GM23338 (cell line): ENCODE measurements at places on chromosomes 11 and 22. TPM values are rescaled to one million over a fixed set of nuclear protein-coding genes. Genes with fewer than 3 reads are reported as not detected.

GRCh38 chr11:103730131-103730940, 306.1 kb upstream of the DDI1 start:
- H3K36me3 ChIP-seq: no peaks in the 10 kb centered on the region; the same call in 1 of the 2 replicates
- H3K27ac ChIP-seq: no peak overlapping the region
- H3K4me1 ChIP-seq: peaks cover 6% of the 10 kb centered on the region; the same call in 1 of the 2 replicates
- H3K4me3 ChIP-seq: no peak overlapping the region
- no peak for DNase-seq

GRCh38 chr22:26648528-26649388, 8.6 kb upstream of the MIAT start:
- H3K27me3 ChIP-seq: no peaks in the 10 kb centered on the region
- H3K27ac ChIP-seq: peak overlapping the region; percentile 76
- no peak for DNase-seq

DNA sequence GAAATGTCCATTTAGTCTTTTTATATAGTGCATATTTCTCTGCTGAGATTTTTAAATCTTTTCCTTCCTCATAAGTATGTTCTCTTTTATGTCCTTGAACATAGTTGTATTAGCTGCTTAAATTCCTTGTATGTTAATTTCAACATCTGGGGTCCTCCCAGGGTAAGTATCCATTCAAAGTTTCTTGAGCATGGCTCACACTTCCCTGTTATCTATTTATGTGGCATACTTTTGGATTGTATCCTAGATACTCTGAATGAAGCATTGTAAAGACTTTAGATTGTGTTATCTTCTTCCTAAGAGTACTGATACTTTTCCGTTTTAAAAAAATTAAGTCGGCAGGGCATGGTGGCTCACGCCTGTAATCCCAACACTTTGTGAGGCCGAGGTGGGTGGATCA, 28.4 kb upstream of the PITPNB start:
- no peak overlapping the region for H3K27ac ChIP-seq
- DNase-seq: no peak
- no peaks in the 10 kb centered on the region for H3K4me1 ChIP-seq
- no peaks in the 10 kb centered on the region for H3K27me3 ChIP-seq

GRCh38 chr11:67640021-67640757, 626 bp upstream of the TBX10 start:
- no peaks in the 10 kb centered on the region for H3K36me3 ChIP-seq
- no peak overlapping the region for H3K4me3 ChIP-seq
- no peak overlapping the region for H3K27ac ChIP-seq
- peaks cover 8% of the 10 kb centered on the region for H3K27me3 ChIP-seq

- DNase-seq: no peak
- no peak overlapping the region for H3K4me3 ChIP-seq
- H3K36me3 ChIP-seq: no peaks in the 10 kb centered on the region
- no peaks in the 10 kb centered on the region for H3K27me3 ChIP-seq
Measured at GRCh38 chr11:66967670-66968425, 7.3 kb upstream of the C11orf86 start.

- no peaks in the 10 kb centered on the region for H3K36me3 ChIP-seq
- DNase-seq: peak; percentile 89
- H3K27me3 ChIP-seq: no peaks in the 10 kb centered on the region
- H3K4me1 ChIP-seq: no peaks in the 10 kb centered on the region
- H3K4me3 ChIP-seq: no peak overlapping the region
Measured at GRCh38 chr11:74449369-74449931, 17.9 kb downstream of the KCNE3 start.

The ACTN3 gene
- 3.8 and 6.3 TPM in 2 replicates for total RNA-seq

The GSC2 gene
- total RNA-seq: not detected in 2 replicates

The HRAS gene
- 28.7 and 37.9 TPM in 2 replicates for total RNA-seq

The BRD1 gene
- total RNA-seq: 33.8 and 36.1 TPM in 2 replicates

The LSP1 gene
- total RNA-seq: not detected in 2 replicates

The KRTAP5-2 gene
- total RNA-seq: not detected in 2 replicates
